ENCODE measurements at places on chromosomes 4 and X.

GRCh38 chr4:86730310-86730709, 118.9 kb downstream of the SLC10A6 start:
- no peak for DNase-seq

- no peak for DNase-seq
Measured at GRCh38 chr4:70902577-70903290, 565 bp downstream of the MOB1B start.

- no peak for DNase-seq
Measured at GRCh38 chr4:161148051-161148450, 1015.7 kb downstream of the FSTL5 start.

- no peak for DNase-seq
Measured at GRCh38 chr4:174631901-174632758, 109.8 kb upstream of the HPGD start.

GRCh38 chr4:95499291-95499696, 49.5 kb downstream of the UNC5C start:
- DNase-seq, result no peak

DNA sequence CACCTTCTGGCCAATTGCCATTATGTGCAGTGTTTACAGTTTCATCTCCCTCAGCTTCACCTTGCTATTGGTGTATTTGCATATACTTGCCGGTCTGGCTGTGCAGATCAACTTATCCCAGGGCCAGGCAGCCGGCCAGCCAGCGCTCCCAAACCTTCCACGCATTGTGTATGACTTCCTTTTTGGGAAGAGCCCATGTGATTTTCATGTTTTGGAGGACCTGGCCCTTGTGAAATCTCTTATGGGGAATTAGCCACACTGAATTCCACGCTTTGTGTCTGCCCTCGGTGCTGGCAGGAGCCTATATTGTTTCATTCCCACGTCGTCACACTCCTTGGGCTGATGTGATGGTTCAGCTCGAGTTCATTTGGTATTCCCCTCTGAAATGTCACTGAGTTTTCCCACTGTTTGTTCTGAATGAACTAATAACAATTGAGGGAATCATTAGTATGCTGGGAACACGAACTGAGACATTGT, 6.0 kb upstream of the PDLIM3 start:
- DNase-seq, result peak; percentile 71

DNA sequence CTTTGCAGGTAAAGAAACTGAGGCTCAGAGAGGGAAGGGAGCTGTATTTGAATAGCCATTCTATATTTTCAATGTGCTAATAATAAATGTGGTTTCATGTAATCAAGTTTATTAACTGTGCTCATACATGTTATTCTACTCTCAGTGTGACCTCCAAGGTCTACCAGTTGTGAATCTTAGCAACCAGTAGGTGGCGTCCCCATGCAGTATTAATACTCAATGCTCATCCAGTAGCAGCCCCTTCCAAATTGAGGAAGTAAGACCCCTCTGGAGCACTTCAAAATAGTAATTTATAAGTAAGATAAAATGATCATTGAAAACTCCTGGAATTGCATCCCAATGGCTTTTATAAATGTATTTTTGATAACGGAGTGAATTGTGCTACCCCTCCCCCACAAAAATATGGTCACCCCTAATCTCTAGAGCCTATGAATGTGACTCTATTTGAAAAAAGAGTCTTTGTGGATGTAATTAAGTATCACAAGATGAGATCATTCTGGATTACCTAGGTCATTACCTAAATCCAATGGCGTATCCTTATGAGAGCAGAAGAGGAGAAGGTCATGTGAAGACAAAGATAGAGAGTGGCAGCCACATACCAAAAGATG, 20.4 kb upstream of the SEPSECS start:
- no peak for DNase-seq

GRCh38 chrX:39969819-39970504, 127.8 kb downstream of the BCOR start:
- no peak for DNase-seq

DNA sequence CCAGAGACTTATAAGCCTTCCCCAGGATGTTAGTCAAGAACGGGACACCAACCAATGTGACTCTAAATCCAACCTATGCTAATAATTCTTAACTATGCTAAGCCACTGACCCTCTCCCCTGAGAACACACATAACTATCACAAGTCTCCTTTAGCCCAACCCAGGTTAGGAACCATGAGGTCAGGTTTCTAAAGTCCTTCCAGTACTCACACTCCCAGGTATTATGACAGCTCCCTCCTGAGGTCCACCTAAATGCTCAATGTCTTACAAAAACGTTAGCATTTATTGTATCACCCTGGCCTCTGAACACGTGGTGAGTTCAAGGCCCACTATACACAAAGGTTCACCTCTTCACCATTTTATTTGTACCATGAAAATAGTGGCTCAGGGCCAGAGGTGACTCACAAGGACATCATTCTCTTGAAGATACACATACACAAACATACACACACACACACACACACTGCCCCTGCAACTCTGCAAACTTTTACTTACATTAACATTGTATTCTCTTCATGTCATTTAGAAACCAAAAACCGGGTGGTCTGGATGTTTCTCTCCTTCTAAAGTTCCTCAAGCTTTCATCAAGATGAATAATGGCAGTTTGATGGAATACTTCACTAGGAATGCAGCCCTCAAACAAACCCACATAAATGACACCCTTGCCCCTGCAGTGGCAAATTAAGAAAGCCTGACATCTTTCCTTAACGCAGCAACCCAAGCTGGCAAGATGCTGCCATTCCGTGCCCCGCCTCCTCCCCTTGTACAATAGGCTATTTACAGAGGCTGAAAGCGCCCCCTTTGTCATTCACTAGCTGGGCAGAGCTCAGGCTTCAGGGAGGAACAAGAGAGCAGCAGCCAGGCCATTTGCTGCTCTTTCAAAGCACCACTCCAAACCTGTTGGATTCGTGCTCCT, 17.7 kb downstream of the ACSL1 start:
- DNase-seq, result no peak

DNA sequence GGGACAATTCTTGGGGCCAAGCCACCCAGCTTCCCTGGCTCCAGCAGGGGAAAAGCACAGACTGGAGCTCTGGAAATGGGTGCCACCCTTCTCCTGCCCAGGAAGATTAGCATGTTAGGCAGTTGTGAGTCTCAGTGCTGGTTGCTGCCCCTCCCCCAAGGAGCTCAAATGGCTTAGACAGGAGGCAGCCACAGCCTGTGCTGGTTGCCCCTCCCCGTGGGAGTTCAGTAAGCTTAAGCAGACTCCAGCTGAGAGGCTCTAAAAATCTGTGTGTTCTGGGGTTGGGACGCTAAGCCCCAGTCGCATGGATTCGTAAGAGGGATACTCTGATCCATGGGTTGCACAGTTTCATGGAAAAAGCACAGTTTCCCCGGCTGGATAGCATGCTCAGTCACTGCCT, 92.7 kb upstream of the NDST3 start:
- no peak for DNase-seq

GRCh38 chr4:153997516-153997915, 208.6 kb upstream of the SFRP2 start:
- no peak for DNase-seq

- DNase-seq, result no peak
Measured at GRCh38 chr4:110480031-110480549, 4.1 kb downstream of the ENPEP start.

DNA sequence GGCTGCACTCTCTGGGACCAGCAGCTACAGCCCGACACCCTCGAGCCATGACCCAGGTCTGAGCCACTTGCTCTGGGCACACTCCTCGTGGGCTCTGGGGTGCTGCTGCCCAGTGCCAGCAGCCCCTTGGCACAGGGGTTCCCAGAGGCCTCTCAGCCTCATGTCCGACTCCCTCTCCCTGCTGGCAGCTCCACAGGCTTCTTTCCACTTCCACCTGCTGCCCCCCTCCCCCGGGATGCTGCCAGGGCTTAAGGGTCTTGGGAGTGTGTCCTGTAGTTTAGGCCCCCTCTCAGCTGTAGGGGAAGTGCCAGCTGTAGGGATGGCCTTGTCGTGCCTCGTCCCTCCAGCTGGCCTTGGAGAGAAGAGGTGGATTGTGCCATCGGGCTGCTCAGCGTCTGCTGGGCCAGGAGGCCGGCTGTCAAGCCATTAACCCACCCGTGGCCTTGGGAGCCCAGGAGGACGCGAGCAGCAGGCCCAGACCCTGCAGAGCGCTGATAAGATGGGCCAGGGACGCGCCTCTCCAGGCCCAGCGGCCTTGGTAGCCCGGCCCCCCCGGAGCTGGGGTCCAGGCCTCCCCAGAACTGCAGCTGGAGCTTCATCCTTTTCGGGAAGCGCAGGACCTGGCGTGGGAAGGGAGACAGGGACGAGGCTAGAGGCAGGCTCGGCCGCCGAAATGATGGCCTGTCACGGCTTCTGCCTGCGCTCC, 1.0 kb upstream of the USP27X start:
- no peak for DNase-seq

- DNase-seq, result no peak
Measured at GRCh38 chr4:122665161-122665929, 44.5 kb upstream of the IL21 start.

DNA sequence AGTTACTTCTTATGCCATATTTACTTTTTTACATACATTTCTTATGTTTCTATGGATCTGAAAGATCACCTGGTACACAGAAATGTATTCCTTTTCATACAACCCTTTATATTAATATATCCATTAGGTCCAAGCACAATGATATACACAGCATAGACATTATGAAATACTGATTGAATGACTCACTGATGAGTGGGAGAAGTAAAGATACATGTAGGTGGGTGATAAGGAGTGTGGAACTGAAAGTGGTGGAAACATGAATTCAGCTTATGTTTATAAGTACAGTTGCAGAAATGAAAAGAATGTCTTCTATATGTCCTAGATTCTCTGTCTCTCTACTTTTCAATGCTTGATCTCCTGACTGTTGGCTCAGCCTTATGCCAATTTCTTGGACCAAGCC, 87.9 kb downstream of the YIPF7 start:
- DNase-seq, result no peak

DNA sequence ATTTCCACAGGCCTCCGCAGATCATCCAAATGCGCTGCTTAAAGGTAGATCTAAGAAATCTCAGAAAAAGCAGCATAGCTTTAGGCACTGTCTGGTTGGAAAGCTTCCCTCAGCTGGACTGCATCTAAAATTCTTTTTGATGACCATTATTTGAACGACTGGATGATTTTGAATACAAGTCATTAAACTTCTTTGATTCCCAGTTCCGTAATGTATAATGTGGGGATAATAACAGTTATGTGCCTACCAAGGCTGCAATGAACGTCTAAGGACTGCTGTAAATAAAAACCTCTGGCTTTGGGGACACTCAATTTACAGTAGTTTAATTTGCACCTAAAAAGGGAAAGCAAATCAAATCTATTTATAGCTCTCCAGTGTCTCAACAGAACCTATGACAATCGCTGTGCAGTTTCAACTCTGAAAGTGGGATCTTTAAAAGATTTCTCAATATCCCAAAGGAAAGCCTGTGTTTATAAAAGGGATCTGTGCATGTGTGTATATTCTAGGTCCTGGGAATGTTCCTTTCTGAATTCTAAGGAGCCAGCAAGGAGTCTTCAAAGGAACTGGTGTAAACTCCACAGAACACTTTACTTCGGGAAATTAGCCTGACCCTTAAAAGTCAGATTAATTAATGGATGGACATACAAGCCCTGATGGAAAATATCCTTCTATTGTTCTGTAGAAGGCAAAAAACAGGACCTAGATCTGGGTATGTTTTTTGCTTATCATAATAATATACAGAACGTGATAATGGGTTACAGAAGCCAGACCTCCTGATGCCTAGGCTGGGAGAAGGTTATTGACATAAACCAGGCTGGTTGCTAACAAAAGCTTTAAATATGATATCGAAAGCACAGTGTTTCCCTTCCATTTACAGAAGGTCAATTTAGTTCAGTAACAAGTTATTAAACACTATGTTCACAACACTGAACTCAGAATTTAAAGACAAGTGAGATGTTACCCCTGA, 53.4 kb downstream of the AFAP1 start:
- DNase-seq, result no peak

DNA sequence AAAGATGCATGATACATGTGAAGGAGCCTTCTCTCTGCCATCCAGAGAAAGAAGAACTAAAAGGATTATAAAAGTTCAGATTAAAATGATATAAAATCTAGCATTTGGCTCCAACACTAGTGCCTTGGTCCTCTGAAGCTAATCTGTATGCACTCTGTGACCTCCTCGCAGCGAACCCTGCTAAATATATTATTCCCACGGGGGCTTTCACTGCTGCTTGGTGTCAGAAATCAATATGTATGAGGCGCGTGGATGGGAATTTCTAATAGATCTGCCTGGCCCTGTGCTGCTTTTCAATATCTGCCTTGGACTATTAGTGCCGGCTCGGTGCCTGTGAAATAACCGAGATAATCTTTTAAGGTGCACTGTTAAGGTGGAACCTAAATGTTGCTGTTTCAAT, 69.7 kb downstream of the CXXC4 start:
- no peak for DNase-seq

DNA sequence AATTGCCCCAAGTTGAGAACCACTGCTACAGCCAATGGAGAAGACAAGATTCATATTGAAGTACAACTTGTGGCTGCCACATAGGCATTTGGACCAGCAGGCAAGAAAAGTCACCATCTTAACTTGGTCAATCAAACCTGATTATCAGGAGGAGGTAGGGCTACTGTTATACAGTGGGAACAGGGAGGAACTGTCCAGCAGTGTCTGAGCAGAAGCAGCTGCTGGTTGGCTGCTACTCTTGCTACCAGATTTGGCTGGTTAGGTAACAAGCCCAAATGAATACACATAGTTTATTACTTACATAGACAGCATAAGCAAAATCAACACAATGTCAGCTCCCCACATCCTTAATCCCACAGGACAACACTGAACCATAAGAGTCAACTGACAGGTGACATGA, 39.4 kb downstream of the ATP1B4 start:
- no peak for DNase-seq

DNA sequence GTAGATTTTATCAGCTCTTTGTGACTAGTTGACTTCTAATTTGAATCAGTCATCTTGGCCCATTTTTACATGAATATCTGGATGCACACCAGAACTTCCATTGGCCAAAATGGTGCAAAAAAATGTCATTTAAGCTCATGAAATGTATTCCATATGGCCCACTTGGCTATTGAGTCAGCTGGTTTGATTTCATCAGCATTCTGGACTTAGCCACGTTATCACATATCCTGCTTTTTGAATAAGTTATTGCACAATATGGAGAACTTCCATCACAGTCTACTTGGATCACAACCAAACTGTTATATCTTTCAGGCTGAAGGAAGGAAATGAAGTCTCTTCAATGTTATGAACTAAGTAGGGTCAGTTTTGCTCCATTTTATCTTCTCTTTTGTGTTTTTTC, 640.6 kb downstream of the PCDH7 start:
- DNase-seq, result no peak

- DNase-seq, result no peak
Measured at GRCh38 chr4:39068907-39069306, 6.9 kb downstream of the KLHL5 start.

DNA sequence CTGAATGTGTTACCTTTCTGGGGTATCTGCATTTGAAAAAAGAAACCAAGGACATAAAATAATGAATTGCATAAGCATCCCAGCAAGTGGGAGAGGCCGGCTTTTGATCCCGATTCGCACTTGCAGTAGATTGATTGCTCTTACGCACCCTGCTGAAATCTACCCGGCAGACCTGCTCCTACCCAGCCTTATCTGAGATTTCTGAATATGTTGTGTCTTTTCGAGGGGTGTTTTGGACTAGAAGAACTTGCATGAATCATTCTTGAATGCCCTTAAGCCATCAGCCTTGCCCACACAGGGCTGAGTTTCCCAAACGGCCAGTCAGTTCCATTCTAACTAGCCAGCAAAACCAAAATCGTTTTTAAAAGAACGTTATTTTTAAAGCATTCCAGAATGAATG, 174.4 kb upstream of the BCOR start:
- DNase-seq, result no peak

GRCh38 chrX:37315511-37316248, 33.5 kb upstream of the PRRG1 start:
- no peak for DNase-seq

- DNase-seq, result no peak
Measured at GRCh38 chr4:176406297-176406696, 86.5 kb downstream of the SPCS3 start.

All from heart left ventricle (tissue), 16 donors.